ENCODE measurements at places on chromosomes 1 and 21.

GRCh38 chr1:67659229-67659628 lies 25.8 kb upstream of the GADD45A start:
- no peak for DNase-seq

DNA sequence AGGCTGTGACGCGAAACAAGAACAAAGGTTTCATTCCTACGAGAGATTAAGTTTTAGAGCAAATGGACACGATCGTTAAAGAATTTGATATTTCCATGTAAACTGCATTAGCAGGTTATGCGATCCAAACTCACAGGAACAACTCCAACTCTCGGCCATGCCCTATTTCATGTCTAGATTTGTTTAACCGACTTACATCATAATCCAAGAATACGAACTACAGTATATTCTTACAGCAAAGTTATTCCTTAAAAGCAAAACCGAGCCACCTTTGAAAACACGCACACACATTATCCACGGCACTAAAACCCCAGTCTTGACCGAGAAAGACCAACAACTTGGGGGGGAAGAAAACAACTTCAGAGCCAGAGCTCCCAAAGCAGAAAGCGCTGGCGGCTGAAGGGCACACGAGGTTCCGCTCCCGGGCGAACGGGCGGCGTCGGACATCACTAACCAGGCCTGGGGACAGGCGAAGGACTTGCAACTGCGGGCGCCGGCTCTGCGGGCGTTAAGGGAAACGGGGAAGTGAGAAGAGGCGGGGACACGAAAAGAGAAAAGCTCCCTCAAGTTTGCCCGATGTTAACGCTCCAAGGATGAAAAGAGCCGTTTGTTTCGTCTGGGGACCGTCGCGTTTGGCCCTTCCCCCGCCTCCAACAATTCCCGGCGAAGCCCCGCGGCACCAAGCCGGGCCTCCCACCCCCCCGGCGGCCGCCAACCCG lies 690 bp downstream of the B3GALNT2 start:
- no peak for DNase-seq

DNA sequence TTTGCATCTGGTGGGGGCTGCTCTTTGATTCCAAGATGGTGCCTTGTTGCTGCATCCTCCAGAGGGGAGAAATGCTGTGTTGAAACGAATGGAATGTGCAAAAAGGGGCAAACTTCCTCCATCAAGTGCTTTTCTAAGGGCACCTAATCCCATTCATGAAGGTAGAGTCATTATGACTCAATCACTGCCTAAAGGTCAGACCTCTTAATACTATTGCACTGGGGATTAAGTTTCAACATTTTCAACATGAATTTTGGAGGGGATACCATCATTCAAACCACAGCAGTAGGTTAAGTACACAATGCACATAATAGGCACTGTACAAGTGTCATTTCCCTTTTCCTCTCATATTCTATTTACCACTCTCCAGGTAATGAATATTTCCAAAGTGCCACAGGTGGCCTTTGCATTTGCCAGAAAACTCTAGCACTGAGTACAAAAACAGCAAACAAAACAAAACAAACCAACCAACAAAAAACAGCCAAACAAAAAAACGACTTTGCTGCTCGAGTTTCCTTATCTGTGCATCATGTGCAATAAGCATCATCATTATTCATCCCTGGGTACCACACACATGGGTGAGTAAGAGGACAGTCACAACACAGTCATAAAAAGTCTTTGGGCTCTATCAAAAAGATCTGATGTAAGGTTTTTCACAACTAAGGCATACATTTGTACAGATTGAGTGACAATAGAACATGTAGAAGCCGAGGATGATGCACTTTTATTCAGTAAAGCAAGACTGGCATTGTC lies 42.5 kb downstream of the IFI44 start:
- no peak for DNase-seq

- no peak for DNase-seq
Measured at GRCh38 chr1:180911640-180912191, 981 bp upstream of the KIAA1614 start.

- no peak for DNase-seq
Measured at GRCh38 chr1:51344602-51345299, 14.4 kb upstream of the TTC39A start.

GRCh38 chr1:172449585-172450523 lies 6.0 kb upstream of the PIGC start:
- DNase-seq, result peak; percentile 32

- peak; percentile 70 for DNase-seq
Measured at GRCh38 chr1:10692401-10693021, 103.9 kb downstream of the CASZ1 start.

GRCh38 chr1:200473698-200474371 lies 64.0 kb upstream of the ZNF281 start:
- no peak for DNase-seq

DNA sequence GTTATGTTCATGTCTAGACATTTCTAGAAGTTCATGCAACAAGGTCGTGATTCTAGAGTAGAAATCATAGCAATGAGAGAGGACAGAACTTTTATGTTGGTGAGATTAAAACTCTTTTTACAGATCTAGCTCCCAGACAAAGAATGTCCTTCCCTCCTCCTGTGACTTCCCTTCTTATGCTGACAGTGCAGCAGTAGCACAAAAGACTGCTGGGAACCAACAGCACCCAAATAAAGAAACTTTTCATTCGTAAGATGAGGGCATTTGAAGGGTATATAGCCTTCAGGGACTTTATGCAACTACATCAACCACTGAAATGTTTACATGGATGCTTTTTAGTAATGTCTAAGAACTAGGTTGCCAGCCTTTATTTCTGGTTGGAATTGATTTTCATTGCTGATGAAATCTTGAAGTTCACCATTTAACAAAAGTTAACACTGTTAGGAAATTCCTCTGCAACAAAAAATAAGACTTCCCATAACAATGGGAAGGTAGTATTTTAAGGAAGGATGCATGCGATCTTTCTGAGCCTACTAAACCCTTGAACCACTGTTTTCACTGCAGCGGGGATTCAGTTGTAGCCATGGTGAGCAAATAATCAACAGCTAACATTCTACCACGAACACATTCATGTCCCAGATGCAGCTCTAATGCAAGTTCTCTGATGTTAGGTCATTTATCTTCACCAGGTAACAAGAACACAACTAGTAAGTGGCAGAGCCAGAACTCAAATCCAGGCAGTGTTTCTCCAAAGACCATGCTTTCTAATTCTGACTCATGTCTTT lies 672.8 kb downstream of the PTPRC start:
- no peak for DNase-seq

DNA sequence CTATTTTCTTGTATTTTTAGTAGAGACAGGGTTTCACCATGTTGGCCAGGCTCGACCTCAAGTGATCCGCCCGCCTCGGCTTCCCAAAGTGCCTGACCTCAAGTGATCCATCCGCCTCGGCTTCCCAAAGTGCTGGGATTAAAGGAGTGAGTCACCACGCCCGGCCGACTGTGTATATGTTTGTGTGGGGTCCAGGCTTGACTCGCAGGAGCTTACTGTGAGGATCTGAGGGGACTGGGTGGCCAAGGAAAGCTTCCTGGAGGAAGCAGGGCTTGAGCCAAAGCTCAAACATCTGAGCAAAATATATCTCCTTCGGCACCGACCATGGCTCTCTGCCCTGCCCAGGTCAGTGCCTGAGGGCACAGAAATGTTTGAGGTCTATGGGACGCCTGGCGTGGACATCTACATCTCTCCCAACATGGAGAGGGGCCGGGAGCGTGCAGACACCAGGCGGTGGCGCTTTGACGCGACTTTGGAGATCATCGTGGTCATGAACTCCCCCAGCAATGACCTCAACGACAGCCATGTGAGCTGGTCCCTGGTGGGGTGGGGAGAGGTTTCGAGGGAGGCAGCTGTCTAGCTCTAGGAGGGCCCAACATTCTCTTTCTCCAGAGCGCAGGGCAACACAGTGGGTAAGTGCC lies 10.5 kb downstream of the PADI3 start:
- DNase-seq, result no peak

DNA sequence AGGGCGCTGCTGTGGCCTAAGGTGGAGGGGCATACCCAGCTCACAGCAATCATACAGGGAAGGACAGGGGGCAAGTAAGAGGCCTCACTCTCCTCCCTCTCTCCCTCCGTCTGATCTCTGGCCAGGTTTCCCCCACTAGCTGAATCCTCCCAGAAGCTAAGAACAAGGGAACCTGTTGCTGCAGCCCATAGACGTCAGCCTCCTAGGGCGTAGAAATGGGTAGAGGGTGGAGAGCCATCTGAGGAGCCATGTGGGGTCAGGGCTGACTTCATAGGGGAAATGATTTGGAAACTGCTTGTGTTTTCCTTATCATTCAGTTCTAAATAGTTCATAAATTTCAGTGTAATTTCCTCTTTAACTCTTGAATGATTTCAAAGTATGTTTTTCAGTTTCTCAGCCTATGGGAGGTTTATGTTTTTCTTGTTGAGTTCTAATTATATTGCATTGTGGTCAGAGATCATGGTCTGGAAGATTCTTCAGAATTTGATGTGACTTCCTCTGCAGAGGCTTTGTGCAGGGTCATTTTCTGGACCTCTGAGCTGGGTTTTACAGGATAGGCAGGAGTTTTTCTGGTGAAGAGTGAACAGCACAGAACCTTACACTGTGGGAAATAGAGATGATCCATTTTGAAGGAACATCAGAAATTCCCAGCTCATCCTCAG lies 2.3 kb upstream of the MOB3C start:
- DNase-seq, result no peak

- DNase-seq, result peak; percentile 37
Measured at GRCh38 chr1:39214998-39215873, 10.7 kb downstream of the MACF1 start.

- DNase-seq, result no peak
Measured at GRCh38 chr1:173451981-173452380, 25.2 kb upstream of the PRDX6 start.

DNA sequence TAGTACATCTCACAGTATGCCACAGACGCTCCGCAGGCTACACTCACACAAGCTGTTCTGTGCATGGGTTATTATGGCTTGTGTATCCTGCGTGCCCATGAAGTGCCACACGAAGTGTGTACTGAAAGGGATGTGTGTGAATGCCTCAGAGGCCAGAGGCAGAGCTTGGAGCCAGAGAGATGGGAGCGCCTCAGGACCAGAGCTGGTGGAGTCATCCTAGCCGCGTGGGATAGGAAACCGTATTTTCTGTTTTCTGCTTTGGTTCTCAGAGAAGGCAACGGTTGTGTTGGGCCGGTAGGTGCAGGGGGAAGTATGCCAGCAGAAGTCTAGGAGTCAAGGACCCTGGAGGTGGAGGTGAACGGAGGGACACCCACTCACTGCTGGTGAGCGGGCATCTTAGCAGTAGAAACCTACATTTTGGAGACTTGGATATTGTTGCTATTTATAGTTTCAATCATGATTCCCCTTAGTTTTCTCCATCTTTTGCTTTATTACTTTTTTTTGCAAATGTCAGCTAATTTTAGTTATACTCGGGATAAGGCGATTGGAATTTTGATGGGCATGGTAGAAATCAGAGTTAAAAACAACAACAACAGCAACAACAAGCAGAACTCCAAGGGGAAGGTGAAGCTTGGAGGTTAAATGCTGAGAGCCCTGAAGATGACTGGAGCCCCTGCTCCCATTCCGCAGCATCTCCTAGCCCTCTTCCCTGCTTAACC lies 188.2 kb downstream of the DYRK1A start:
- DNase-seq, result no peak

GRCh38 chr1:6343506-6344405 lies 49.8 kb downstream of the ACOT7 start:
- DNase-seq, result peak; percentile 66

- DNase-seq, result no peak
Measured at GRCh38 chr1:27554293-27554692, 49.7 kb downstream of the AHDC1 start.

DNA sequence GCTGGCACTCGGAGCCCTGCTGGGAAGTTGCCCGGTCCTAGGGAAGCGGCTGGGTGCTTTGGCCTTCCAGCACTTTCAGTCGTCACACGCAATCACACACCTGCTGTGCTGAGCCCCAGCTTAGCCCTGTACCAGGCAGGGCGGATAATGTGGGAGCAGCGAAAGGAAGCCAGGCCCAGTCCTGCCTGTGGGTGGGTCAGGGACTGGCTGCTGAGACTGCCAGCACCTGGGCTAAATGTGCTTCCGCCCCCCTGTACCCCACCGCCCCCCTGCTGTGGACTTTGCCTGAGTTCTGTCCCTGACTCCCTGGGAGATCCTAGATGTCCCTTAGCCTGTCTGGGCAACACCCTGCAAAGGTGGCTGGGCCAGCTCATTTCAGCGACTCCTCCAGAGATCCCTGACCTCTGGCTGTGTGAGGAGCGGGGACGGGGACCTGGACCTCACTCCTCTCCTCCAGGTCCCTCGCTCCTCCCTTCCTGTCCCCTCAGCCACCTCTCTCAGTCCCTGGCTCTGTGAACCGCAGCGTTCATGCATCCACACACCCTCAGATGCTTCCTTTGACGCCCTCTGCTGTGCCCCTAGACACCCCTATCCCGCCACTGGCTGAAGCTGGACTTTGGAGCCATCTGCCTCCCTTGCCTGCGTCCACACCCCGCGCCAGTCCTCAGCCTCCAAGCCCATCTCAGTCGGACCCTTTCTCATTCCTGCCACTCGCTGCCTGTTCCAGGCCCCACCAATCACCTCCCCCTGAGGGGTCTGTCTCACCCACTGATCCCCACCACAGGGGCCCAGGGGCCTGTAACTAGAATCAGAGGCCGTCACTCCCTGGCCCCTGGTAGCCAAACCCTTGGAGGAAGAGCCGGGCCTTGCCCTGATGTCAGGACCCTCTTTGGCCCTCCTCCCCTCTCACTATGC lies 1.4 kb downstream of the MMEL1 start:
- DNase-seq, result no peak

GRCh38 chr1:77282866-77283539 lies 1.2 kb downstream of the AK5 start:
- peak; percentile 38 for DNase-seq

GRCh38 chr1:193974286-193974798 lies 787.9 kb upstream of the B3GALT2 start:
- no peak for DNase-seq

GRCh38 chr1:183607322-183607980 lies 17.2 kb upstream of the NCF2 start:
- DNase-seq, result no peak

- DNase-seq, result no peak
Measured at GRCh38 chr1:57887964-57888491, 464.2 kb upstream of the DAB1 start.

- peak; percentile 27 for DNase-seq
Measured at GRCh38 chr1:37602750-37603694, 7.3 kb upstream of the GNL2 start.

DNA sequence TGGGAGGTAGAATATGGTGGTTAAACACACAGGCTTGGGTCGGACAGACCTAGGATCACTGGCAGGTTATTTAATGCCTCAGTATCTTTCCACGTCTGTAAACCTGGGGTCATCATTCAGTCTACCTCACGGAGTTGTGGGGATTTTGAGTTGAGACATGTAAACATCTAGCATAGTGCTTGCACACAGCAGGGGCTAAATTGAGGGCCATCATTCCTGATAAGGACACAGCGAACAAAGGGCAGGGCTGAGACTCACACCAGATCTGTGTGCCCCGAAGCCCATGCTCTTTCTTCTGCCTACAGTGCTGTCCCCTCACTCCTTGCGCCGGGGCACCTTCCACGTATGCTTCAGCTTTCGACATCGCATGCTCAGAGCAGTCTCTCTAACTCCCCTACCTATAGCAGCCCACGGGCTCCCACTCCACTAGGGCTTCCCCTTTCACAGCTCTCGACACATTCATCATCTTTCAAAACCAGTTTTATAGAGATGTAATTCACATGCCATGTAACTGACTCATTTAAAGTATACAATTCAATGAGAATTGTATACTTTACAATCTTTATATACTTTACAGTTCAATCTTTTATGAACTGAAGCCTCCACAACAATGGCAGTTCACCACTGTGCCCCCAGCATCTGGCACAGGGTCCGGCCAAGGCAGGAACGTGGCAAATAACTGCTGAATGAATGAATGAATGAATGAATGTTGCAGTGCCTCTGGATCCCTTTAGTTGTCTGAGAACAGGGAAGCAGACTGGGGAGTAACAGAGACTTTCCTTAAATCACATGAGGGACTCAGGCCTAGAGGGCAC lies 48.0 kb downstream of the GPR161 start:
- DNase-seq, result no peak

Measured in activated T-cell treated with anti-CD3 and anti-CD28 coated beads, Interleukin-2, amount 50 U/mL, for 1 hour (primary cell).